EH (cell line): ENCODE measurements at places on chromosomes 16 and 17.

DNA sequence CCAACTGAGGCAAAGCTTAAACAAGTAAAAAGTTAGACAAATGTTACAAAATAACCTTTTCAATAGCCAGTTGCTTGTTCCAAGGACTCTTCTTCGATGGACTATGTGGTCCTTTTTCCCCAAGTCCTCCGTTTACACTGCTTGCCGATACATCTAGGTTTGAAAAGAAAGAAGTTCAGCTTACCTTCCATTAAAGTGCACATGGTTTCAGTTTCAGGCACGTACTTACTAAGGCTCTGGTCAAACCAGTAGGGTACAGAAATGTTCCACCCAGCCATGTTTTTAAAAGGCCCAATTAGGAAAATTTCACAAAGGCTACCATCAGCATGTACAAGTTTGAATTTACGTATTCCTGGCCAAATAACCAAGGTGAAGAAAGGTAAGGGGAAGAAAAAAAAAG lies 2.1 kb downstream of the SRSF2 start:
- peak; percentile 56 for DNase-seq

- DNase-seq, result peak; percentile 71
Measured at GRCh38 chr17:6061290-6061689, 8.9 kb upstream of the WSCD1 start.

DNA sequence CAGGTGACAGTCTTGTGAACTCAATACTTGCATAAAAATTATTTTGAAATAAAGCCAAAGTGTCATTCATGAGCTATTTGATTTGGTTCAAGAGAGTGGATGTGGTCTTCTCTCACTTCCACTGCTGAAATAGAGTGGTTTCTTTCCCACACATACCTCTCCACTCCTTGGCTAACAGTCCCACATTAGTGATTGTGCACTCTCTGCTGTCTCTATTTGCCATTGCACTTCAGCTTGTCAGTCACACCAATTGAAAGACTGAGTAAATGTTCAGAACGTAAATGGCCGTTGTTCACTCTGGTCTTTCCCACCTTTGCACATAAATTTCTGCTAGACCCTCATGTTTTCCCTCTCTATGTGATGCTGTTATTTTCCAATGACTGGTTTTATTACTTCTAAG lies 197.5 kb downstream of the FTO start:
- DNase-seq, result no peak

DNA sequence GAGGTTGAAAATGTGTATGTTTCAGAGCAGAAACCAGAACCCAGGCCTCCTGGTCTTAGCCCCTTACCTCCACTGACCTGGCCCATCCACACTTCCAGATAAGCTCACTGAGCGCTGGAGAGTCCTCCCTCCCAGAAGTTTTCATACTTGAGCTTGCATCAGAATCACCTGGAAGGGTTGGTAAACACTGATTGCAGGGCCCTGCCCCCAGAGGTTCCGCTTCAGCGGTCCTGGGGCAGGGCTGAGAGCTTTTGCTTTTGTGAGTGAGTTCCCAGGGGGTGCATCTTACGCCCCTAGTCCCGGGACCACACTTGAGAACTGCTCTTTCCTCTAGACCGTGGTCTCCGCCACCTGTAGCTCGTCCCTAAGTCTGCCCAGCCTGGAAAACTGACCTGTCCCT lies 20.6 kb downstream of the TTYH2 start:
- no peak for DNase-seq

DNA sequence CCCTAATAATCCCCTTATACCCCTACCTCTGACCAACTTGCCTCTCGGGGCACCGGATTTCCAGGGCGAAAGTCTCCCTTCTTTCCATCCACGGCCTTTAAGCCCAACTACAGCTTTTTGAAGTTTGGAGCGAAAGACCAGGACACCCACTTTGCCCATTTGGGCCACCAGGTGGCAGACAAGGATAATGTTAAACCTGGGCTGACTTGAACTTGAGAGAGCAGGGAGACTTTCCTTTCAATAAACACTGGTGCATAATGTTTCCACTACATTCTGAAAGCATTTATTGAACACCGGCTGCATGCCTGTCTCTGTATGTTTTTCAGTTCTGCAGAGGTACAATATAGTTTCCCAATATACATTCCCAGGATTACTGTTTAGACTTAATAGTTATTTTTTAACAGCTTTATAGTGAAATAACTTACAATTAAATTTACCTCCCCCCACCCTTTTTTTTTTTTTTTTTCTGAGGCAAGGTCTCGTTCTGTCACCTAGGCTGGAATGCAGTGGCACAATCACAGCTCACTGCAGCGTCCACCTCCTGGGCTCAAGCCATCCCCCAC lies 6.9 kb upstream of the CES3 start:
- DNase-seq, result peak; percentile 77

- no peak for DNase-seq
Measured at GRCh38 chr16:53726625-53727024, 22.7 kb downstream of the FTO start.
